HT1080 (cell line): ENCODE measurements at places on chromosomes 12 and 14.
A peak's percentile ranks its signal among the peaks of the same experiment; 100 is the strongest.

GRCh38 chr12:107512391-107512790 lies 173.2 kb upstream of the PWP1 start:
- no peak for DNase-seq

GRCh38 chr14:65346474-65346873 lies 66.1 kb upstream of the FUT8 start:
- no peak for DNase-seq

- DNase-seq: peak; percentile 68
These were observed 17.5 kb downstream of the RAD51B start for GRCh38 chr14:67837011-67837624.

GRCh38 chr14:32682214-32682613 lies 256.5 kb upstream of the NPAS3 start:
- no peak for DNase-seq

DNA sequence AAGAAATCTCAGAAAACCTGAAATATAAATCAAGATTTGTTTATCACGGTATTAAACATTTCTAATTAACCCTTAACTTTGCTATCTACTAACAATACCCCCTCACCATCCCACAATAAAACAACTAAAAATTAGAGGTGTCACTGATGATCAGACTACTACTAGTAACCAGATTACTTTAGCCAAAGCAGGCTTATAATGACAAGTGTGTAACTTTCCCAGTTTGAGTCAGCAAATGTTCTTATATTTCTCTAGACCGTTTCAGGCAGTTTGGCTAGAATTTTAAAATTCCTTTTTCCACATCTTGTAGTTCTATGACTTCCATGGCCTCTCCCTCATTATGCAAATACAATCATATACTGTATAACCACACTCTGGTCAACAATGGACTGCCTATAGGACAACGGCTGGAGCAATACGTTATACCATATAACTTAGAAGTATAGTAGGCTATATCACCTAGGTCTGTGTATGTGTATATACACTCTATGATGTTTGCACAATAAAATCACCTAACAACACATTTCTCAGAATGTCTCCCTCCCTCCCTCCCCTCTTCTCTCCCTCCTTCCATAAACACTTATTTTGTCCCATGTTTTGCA lies 102.1 kb downstream of the DENND5B start:
- DNase-seq: no peak

DNA sequence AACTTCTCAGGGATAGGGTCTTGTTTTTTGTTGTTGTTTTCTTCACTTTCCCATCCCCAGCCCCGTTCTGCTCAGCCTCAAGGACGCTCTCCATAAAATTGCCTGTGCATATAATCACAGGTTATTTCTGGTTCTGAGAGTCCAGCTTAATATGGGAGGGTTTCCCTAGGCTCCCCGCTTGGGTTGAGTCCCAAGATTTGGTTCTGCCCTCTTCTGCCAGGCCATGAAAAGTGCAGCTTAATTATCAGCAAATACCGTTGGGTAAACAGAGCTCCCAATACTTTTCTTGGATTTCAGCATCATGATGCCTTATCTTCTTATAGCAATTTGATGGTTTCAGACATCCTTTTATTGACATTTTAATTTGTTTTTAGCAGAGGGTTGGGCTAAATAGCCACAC lies 75.6 kb downstream of the GRIN2B start:
- DNase-seq: no peak

GRCh38 chr14:101634850-101635748 lies 73.8 kb downstream of the DIO3 start:
- DNase-seq: no peak

GRCh38 chr12:85874031-85874461 lies at the start of gene NTS:
NTS (plus strand) TSS chr12:85874295; CDS start chr12:85874404, 109 bp downstream.
- DNase-seq: peak; percentile 17

GRCh38 chr14:75752086-75752485 lies 91.0 kb downstream of the TTLL5 start:
- no peak for DNase-seq

DNA sequence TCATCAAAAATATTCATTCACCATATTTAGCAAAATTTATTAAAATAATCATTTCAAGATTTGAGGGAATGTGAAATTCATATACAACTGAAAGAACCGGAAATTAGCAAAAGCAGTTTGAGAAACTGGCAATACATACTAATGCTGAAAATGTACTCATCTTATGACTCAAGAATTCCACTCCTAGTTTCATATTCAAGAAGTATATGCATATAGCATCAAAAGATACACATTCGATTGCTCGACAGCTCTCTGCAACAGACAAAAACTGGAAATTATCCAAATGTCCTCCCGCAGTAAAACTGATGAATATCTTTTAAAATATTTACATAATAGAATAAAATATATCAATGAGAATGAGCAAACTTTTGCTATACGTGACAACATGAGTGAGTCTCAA lies 189.2 kb upstream of the MGAT4C start:
- no peak for DNase-seq

DNA sequence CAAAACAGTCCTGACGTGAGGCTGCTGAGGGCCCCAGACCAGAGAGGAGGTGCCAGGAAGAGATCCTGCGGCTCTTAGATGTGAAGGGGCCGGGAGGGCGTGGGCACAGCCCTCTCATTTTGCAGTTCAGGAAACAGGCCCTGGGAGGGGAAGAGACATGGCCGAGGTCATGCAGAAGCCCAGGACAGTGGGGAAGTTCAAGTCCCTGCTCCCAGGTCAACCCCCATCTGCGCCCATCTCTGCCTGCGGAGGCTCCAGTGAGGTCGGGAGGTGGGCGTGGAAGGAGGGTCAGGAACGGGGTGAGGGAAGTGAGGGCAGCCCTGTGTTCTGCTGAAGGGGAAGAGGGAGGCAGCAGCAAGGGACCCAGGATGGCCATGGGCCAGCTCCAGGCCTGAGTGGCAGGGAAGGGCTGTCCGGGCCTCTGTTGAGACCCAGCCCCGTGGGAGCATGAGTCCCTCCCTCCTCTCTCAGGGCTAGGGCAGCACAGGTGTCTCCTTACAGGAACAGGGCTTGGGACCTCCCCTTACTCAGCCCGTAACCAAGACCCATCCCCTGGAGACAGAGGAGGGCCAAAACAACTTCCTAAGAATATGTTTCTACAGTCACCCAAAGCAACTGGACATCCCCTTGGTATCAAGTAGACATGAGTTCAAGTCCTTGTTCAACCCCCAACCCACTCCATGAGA lies 90.8 kb downstream of the LGMN start:
- no peak for DNase-seq

DNA sequence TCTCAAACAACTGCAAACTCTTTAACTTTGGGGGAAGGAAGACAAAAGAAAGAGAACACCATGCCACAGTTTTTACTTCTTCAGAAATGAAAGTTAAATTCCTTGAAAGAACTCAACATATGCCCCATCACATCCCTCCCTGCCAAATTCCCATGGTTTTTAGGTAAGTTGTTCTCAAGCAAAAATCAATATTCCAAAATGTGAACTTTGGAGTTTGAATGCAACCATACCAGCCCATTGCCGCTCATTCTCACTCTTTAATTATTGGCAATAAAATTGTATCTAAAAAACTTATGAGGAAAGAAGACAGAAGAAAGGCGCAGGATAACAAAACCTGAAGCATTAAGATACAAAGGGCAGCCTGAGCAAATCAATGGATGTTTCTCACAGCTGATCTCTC lies 31.8 kb upstream of the CEP83 start:
- DNase-seq: no peak
